ENCODE measurements at places on chromosomes 7 and 10. TPM values are rescaled to one million over a fixed set of nuclear protein-coding genes. Genes with fewer than 3 reads are reported as not detected.
A peak's percentile ranks its signal among the peaks of the same experiment; 100 is the strongest.

DNA sequence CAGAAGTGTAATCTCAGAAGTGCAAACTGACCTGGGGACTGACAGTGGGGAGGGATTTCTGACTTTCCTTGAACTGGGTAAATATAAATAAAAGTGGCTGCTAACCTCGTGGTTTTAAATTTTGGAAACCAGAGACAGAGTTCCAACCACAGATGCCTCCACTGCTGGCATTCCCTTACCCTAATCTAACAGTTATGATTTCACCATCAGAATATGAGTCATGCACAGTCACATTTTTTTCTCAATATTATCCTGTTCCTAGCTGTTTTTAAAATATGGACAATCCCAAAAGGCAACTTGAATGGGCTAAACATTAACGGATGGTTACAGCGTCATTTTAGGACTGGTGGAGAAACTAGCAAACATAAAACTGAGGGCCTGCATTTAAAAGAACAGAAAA, 264.3 kb upstream of the INHBA start:
- peaks cover 85% of the 10 kb centered on the region for H3K27me3 ChIP-seq
- no peaks in the 10 kb centered on the region for H3K4me1 ChIP-seq
- DNase-seq: no peak
- no peak overlapping the region for H3K4me3 ChIP-seq
- H3K27ac ChIP-seq: no peak overlapping the region

- H3K4me3 ChIP-seq: no peak overlapping the region
- H3K36me3 ChIP-seq: no peaks in the 10 kb centered on the region
- H3K27me3 ChIP-seq: peaks cover 84% of the 10 kb centered on the region
- H3K27ac ChIP-seq: no peak overlapping the region
Measured at GRCh38 chr7:158431941-158432347, 155.7 kb downstream of the PTPRN2 start.

Gene WNT2
- not detected for total RNA-seq

DNA sequence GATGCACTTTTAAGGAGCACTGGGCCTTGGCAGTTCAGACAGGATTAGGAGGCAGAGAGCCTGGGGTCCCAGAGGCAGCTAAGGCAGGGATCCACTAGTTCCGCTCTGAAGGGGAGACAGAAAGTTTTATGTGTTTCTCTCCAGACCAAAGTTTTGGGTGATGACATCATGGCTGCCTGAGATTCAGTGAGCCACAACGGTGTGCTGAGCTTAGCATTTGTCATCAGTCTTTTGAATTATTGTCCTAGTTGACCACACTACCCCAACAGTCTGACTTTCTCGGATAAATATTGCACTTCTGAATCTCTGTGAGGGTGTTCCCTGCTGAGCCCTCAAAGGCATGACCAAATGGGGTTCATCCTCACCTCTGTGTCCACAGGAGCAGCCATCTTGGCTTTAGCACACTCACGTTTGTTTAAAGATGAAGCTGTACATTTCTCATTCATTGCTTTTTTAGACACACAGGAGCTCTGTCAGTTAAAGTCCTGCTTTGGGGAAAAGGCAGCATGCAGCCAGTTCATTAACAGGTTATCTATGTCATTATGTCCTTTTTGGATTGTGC, 297.7 kb upstream of the LRGUK start:
- no peaks in the 10 kb centered on the region for H3K4me1 ChIP-seq
- DNase-seq: no peak
- H3K36me3 ChIP-seq: no peaks in the 10 kb centered on the region
- H3K27ac ChIP-seq: no peak overlapping the region
- H3K27me3 ChIP-seq: no peaks in the 10 kb centered on the region

GRCh38 chr10:42960991-42961795, 115.7 kb upstream of the RET start:
- H3K4me1 ChIP-seq: peaks cover 20% of the 10 kb centered on the region
- H3K27me3 ChIP-seq: no peaks in the 10 kb centered on the region

Gene EBF3
- total RNA-seq: not detected

GRCh38 chr7:36361227-36361626, 28.4 kb upstream of the ANLN start:
- H3K4me3 ChIP-seq: no peak overlapping the region
- H3K36me3 ChIP-seq: no peaks in the 10 kb centered on the region
- no peaks in the 10 kb centered on the region for H3K27me3 ChIP-seq
- no peak overlapping the region for H3K27ac ChIP-seq
- DNase-seq: no peak
- peaks cover 5% of the 10 kb centered on the region for H3K4me1 ChIP-seq

DNA sequence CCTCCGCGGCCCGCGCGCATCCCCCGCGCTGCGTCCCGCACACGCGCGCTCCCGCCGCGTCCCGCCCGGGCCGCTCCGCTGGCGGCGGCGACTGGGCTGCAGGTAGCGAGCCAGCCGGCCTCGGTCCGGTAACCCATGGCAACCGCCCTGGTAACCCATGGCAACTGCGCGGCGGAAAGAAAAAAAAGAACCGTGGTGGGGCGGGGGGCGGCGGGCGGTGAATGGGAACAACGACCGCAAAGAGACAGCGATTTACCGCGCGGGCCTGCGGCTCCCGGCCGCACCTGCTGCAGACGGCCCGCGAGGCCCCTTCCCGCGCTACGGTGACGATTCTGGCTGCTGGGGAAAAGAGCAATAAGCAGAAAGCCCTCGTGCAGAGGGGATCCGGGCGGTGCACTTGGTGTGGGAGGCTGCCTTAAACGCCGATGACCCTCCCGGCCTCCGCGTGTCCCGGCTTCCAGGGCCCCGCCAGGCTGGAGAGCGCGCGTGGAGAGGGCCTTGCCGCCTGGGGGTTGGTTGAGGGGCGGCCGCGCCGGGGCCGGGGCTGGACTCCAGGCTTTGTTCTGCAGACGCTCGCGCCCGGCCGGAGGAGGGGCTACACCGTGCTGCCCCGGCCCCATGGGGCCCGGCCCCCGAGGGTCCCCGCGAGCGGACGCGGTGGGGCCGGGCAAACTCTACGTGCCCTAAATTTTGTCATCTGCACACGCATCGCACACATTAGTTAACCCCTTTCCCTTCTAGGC, 84.7 kb downstream of the SNX10 start:
- H3K4me1 ChIP-seq: peaks cover 8% of the 10 kb centered on the region
- no peak overlapping the region for H3K27ac ChIP-seq
- no peaks in the 10 kb centered on the region for H3K36me3 ChIP-seq
- peak; percentile 62 for DNase-seq
- no peaks in the 10 kb centered on the region for H3K27me3 ChIP-seq
- H3K4me3 ChIP-seq: peak overlapping the region; percentile 81

- DNase-seq: peak; percentile 87
- peak overlapping the region; percentile 85 for H3K27ac ChIP-seq
- peak overlapping the region; percentile 24 for H3K4me3 ChIP-seq
- no peaks in the 10 kb centered on the region for H3K27me3 ChIP-seq
Measured at GRCh38 chr10:17655567-17656146, 11.7 kb downstream of the STAM start.

Gene GIMAP8
- not detected for total RNA-seq

GRCh38 chr10:81009296-81009695, 471.6 kb downstream of the SH2D4B start:
- no peak overlapping the region for H3K4me3 ChIP-seq
- no peaks in the 10 kb centered on the region for H3K27me3 ChIP-seq
- no peak overlapping the region for H3K27ac ChIP-seq
- H3K4me1 ChIP-seq: no peaks in the 10 kb centered on the region
- no peaks in the 10 kb centered on the region for H3K36me3 ChIP-seq
- DNase-seq: no peak

- no peak overlapping the region for H3K27ac ChIP-seq
- H3K4me1 ChIP-seq: no peaks in the 10 kb centered on the region
- no peak overlapping the region for H3K4me3 ChIP-seq
- H3K27me3 ChIP-seq: no peaks in the 10 kb centered on the region
- no peak for DNase-seq
Measured at GRCh38 chr7:69429911-69430383, 168.3 kb upstream of the AUTS2 start.

Gene BLNK
- 0.98 TPM for total RNA-seq

- no peaks in the 10 kb centered on the region for H3K27me3 ChIP-seq
- H3K4me1 ChIP-seq: peaks cover 11% of the 10 kb centered on the region
- H3K36me3 ChIP-seq: no peaks in the 10 kb centered on the region
- no peak overlapping the region for H3K4me3 ChIP-seq
Measured at GRCh38 chr7:13852281-13852968, 137.0 kb downstream of the ETV1 start.

DNA sequence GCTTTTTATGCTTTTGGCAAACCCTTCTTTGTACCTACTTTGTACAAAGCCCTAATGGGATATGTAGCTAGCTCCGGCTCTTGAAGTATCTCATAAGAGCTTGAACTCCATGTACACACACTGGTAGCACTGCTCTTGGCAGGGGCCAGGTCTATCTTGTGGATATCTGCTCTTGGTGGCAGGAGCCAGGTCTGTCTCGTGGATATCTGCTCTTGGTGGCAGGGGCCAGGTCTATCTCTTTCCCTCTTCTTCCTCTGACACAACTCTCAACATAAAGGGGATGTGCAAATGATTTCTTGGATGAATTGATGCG, 91.9 kb downstream of the WNT2 start:
- no peaks in the 10 kb centered on the region for H3K36me3 ChIP-seq
- no peaks in the 10 kb centered on the region for H3K27me3 ChIP-seq
- H3K27ac ChIP-seq: no peak overlapping the region
- H3K4me3 ChIP-seq: no peak overlapping the region
- no peak for DNase-seq

- no peaks in the 10 kb centered on the region for H3K4me1 ChIP-seq
- no peak overlapping the region for H3K4me3 ChIP-seq
Measured at GRCh38 chr10:70448236-70448635, 6.8 kb upstream of the NODAL start.

DNA sequence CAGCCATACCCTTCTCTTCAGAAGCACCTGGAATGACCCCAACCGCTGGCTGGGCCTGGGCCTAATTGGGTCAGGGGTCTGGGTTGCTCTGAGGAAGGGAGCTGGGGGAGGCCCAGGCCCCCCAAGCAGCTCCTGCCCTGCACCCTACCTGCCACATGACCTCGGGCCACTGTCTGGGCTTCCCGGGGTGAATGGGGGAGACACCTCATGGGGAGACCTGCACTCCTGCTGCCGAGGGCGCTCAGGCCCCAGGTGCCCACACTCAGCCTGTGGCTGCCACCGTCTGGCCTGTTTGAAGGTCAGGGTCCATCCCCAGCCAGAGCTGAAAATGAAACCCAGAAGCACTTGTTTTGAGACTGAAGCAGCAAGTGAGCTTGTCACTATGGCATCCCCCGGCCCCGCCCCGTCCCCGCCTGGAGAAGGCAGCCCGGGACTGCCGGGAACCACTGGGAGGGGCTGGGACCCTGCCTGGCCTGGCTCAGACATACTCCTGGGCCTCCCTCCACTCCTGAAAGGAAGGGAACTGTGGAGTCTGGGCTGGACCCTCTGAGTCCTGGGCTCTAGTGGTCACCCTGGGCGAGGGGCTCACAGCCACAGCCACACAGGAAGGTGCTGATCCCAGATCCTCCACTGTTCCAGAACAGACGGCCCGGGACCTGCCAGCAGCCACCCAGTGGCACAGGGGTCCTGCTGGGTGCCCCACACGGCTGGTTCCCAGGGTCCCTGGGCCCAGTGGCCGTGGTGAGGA, 7.4 kb upstream of the MICALL2 start:
- no peaks in the 10 kb centered on the region for H3K27me3 ChIP-seq
- peak; percentile 87 for DNase-seq
- H3K36me3 ChIP-seq: no peaks in the 10 kb centered on the region
- no peak overlapping the region for H3K27ac ChIP-seq
- H3K4me3 ChIP-seq: no peak overlapping the region

Gene CEP41
- 18.0 TPM for total RNA-seq

- H3K36me3 ChIP-seq: no peaks in the 10 kb centered on the region
- DNase-seq: no peak
- H3K27ac ChIP-seq: no peak overlapping the region
- H3K27me3 ChIP-seq: no peaks in the 10 kb centered on the region
Measured at GRCh38 chr7:133650069-133650468, 397.2 kb downstream of the EXOC4 start.

GRCh38 chr10:127524908-127525665, 24.0 kb upstream of the NPS start:
- no peak for DNase-seq
- no peak overlapping the region for H3K4me3 ChIP-seq

DNA sequence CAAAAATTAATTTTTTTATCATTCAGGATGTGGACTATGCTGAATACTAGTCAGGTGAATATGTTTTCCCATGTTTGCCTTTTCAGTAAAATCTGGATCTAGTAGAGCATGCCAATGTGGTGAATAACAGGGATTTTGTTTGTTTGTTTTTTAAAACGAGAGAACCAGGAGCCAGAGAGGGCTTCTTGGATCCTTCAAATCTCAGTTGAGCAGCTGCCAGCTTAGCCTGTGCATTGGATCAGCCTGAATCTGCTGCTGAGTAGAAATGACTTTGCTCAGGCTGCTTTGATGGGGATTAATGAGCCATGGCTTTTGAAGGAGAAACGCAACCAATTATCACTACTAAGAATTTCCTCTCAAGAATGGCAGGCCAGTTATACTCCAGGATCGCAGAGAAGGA, 493.8 kb downstream of the ARL4A start:
- H3K4me1 ChIP-seq: no peaks in the 10 kb centered on the region
- no peaks in the 10 kb centered on the region for H3K27me3 ChIP-seq

Gene ANKRD1
- 6.7 TPM for total RNA-seq

Gene ITGB1
- 307 TPM for total RNA-seq

Gene WEE2
- total RNA-seq: not detected
